ENCODE measurements at places on chromosomes 16 and 17.
A peak's percentile ranks its signal among the peaks of the same experiment; 100 is the strongest.

GRCh38 chr17:57086069-57086930, 1.3 kb downstream of the AKAP1 start:
- DNase-seq, result peak; percentile 63

DNA sequence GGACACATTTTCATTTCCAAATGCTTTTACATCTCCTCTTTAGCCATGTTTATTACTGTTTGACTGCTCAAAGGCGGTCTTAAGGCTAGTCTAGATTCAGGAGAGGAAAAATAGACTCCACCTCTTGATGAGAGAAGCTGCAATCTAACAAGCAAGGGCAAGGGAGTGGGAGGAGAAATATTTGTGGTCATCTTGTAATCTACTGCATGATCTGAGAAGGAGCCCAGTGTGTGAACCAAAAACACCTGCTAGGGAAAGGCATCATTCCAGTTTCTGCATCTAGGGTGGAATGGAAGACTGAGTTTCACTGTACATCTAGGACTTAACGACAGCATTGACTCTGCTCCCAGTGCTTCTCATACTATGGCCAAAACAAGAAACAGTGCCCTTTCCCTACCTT, 232.2 kb upstream of the HS3ST3A1 start:
- DNase-seq, result no peak

DNA sequence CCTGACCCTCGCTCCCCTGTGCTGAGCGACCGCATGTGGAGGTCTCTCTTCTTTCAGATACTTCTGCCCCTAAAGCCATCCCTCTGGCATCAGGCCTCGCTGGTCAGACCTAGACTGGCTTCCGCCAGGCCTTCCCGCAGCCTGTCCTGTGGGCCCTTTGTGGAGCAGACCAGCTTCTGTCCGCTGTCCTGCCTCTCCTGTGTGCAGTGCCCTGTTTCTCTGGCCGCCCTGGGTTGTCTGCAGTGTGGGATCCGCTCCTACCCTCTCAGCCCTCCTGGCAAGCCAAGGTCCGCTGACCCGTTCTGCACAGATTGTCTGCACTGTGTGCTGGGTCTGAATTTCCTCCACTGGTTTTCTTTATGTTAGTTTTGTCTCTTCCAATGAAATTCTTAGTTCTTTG, 21.5 kb upstream of the MC1R start:
- no peak for DNase-seq

- DNase-seq, result no peak
Observed at GRCh38 chr16:67504031-67505021, 21.0 kb upstream of the AGRP start.

- no peak for DNase-seq
Observed at GRCh38 chr16:89135971-89136765, 35.4 kb upstream of the CDH15 start.

GRCh38 chr17:8081876-8082275, 5.6 kb downstream of the ALOX12B start:
- DNase-seq, result no peak

- no peak for DNase-seq
Observed at GRCh38 chr17:77146882-77147281, 6.1 kb downstream of the SEC14L1 start.

- no peak for DNase-seq
Observed at GRCh38 chr17:16215002-16215272, 397 bp downstream of the NCOR1 start.

GRCh38 chr17:67628580-67629013, 89.1 kb upstream of the NOL11 start:
- peak; percentile 62 for DNase-seq

- DNase-seq, result no peak
Observed at GRCh38 chr17:41490000-41490990, 585 bp upstream of the KRT36 start.
